Posterior vena cava (tissue), 2 donors: ENCODE measurements at places on chromosomes 11 and 22. TPM values are rescaled to one million over a fixed set of nuclear protein-coding genes. Genes with fewer than 3 reads are reported as not detected.

GRCh38 chr11:20949585-20949984, 280.2 kb downstream of the NELL1 start:
- no peak for DNase-seq

Gene TRIM51
- total RNA-seq: not detected

GRCh38 chr22:35322126-35322525, 22.4 kb downstream of the TOM1 start:
- DNase-seq: no peak

Gene PLEKHB1
- total RNA-seq: 2.5 TPM

DNA sequence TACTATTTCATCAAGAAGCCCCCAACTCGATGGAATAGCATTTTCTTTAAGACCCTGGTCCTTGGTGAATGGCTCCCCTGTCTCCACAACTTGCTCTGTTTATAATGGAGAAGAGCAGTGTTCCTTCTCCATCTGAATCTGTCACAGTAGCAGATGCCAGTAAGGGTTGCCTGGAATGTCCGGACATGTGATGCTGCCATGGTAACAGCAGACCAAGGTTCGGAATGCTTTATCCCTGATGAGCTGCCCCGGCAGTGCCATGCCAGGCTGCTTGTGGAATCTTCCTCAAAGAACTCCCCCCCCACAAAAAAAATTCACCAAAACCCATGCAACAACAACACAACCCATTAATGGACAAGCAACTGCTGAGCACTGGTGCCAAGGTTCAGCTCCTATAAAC, 72.5 kb downstream of the KCNC1 start:
- no peak for DNase-seq
